ENCODE measurements at places on chromosomes 11 and 22. TPM values are rescaled to one million over a fixed set of nuclear protein-coding genes. Genes with fewer than 3 reads are reported as not detected.

DNA sequence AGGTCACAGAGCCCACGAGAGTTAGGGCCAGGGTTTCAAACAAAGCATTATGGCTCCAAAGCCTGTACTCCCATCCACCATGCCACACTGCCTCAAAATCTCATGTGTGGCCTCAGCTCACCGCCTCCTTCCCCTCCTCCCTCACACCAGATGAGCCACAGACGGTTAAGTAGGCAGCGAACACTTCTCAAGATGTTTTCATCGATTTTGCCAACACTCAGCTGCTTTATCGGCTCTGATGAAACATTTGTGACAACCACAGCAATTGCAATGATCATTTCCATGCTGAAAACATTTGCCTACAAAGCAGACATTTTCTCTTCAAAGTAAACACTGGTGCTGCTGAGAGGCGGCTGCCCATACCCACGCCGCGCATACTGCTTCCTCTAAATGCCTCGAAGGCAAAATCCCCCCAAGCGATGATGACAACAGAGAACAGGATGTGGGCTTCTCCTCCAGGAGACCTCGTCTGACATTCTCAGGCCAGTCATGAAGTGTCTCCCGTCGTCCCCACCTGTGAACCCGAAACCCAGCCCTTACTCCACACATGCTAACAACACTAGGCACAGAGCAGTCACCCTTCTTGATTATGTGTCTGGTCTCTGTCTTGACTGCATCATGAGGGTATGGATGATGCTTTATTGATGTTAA lies 599.2 kb downstream of the SOX6 start:
- no peak for DNase-seq

DNA sequence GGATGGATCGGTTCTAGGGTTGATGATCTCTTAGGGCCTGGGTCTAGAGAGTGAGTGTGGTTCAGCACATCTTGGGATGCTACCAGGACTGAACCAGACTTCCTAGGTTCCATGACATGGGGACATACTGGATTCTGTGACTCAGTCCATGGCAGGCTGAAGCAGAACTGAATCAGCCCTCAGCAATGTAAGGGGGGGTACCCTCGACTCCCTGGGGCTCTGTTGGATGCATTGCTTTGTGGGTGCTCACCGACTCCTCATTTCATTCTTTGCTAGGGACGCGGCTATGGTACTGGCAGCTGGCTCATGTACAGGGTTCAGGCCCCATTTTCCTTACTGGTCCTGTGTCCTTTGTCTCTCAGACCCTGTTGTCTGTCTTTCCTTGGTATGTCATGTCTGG lies 733 bp upstream of the GRAMD1B start:
- no peak for DNase-seq

GTPBP1 gene
- polyA plus RNA-seq: 27.0 TPM

KRTAP5-7 gene
- polyA plus RNA-seq: 0.54 TPM

All from HepG2 (cell line).